ENCODE measurements at places on chromosomes 4 and X. TPM values are rescaled to one million over a fixed set of nuclear protein-coding genes. Genes with fewer than 3 reads are reported as not detected.

Gene MAGEC3
- not detected for total RNA-seq

Gene MAGEA9B
- total RNA-seq: not detected

Gene SPANXB1
- total RNA-seq: 9.8 TPM

Gene CCDC160
- 0.74 TPM for total RNA-seq

DNA sequence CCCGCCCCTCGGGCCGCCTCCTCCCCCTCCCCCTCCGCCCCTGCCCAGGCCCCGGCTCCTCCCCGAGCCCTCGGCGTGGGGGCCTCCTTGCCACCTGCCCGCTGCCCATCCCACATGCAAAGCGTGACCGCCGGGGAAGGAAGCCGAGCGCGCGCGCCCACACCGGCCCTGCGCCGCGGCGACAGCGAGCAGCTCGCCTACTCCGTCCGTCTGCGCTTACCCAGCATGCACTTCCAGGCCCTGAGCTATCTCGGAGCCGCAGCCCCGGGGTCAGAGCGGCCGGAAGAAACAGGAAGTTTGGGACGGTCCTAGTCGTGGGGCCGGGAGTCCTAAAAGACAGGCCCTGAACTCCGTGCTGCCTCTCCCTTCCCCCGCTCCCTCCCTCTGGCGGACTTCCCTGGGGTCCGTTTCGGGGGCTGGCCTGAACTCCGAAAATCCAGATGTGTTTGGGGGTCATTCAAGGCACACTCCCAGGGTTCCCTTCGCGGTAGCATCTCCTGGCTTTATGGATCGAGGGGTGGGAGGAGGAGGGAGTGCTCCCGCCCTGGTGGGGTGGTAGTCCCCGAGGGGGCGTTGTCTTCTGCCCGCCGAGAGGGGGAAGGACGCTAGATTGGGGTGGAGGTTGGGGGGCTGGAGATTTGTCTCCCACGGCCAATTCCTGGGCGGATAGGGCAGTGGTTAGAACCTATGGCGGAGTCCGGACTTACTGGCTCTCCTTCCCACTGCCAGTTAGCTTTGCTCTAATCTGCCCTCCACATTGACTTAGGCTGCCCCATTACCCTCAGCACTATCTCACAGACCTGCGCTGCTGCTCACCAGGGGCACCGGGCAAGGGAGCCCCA is 25.0 kb upstream of the BCORL1 start:
- H3K36me3 ChIP-seq: no peaks in the 10 kb centered on the region
- DNase-seq: no peak
- H3K4me1 ChIP-seq: no peaks in the 10 kb centered on the region
- no peaks in the 10 kb centered on the region for H3K27me3 ChIP-seq

GRCh38 chrX:36019125-36019524 is 99.6 kb downstream of the CFAP47 start:
- H3K4me3 ChIP-seq: no peak overlapping the region
- H3K36me3 ChIP-seq: no peaks in the 10 kb centered on the region
- H3K27ac ChIP-seq: no peak overlapping the region
- no peaks in the 10 kb centered on the region for H3K4me1 ChIP-seq
- no peak for DNase-seq

DNA sequence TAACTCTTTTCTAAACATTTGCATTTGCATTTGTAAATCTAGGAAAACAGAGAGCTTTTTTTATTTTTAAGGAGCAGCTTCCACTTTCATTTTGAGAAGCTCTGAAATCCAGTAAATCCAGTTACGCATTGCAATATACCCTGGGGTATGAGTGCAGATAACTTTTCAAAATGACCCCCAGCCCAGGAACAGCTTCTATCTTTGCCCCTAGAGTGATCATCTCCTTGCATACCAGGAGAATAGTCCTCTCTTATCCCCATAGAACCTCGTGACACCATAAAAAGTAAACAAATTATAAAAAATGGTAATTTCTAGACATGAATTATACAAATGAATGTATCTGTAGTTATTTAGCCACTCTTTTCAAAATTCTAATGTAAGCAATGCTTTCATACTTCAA is 292.2 kb upstream of the GALNT7 start:
- H3K27me3 ChIP-seq: no peaks in the 10 kb centered on the region
- no peaks in the 10 kb centered on the region for H3K4me1 ChIP-seq
- no peak overlapping the region for H3K4me3 ChIP-seq
- H3K27ac ChIP-seq: no peak overlapping the region
- H3K36me3 ChIP-seq: no peaks in the 10 kb centered on the region
- no peak for DNase-seq

DNA sequence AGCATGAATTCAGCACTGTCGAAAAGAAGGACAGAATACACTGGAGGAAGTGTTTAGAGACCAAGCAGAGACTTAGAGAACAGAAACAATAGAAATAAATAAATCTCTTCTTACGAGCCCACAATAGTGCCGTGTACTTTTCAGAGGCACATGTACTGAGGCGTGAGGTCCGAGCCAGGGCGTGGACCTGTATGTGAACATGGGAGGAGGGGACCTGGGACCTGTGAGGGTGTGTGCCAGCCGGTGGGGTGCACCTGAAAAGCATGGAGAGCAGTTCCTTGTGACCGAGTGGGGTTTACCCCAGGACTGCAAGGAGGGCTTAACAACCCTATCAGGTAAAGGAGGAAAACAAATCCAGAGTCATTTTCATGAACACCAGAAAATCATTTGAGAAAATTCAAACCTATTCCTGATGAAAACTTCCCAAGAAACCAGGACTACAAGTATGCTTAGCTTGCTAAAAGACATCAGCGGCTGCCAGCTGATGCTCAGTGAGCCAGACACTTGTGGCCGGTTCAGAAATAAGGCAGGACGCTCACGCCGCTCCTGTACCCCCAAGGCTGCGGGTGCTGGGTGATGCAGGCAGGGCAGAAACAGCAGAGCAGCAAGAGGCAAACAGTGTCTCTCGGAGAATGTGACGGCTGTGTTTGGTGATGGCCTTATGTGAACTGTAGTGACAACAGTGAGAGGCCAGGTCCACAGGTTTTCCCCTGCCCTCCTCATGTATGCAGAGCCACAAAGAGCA is 37.1 kb downstream of the NELFA start:
- no peak for DNase-seq
- no peak overlapping the region for H3K4me3 ChIP-seq
- no peak overlapping the region for H3K27ac ChIP-seq
- H3K4me1 ChIP-seq: no peaks in the 10 kb centered on the region

DNA sequence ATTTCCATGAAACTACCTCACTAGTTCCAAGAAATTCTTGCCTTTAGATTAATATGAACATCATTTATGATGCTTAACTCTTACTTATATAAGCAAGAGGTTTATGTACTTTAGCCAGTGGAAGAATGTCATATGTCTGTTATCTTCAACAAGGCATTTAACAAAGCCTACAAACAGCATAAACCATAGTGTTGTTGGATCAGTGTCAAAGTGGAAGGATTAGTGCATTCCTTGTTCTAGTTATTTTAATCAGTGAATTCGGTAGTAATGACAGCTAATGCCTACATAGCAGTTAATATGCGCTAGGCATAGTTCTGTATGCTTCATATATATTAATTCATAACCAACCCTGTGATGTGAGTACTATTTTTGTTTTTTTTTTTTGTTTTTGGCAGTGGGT is 3.1 kb downstream of the PI4K2B start:
- H3K4me1 ChIP-seq: no peaks in the 10 kb centered on the region
- H3K36me3 ChIP-seq: no peaks in the 10 kb centered on the region
- H3K27me3 ChIP-seq: no peaks in the 10 kb centered on the region
- no peak for DNase-seq

GRCh38 chr4:86035688-86036087 is 324.2 kb downstream of the MAPK10 start:
- peaks cover 5% of the 10 kb centered on the region for H3K4me1 ChIP-seq
- H3K36me3 ChIP-seq: no peaks in the 10 kb centered on the region
- no peak overlapping the region for H3K4me3 ChIP-seq
- no peaks in the 10 kb centered on the region for H3K27me3 ChIP-seq
- DNase-seq: no peak

- no peak overlapping the region for H3K4me3 ChIP-seq
- peak; percentile 5 for DNase-seq
- H3K36me3 ChIP-seq: no peaks in the 10 kb centered on the region
- no peak overlapping the region for H3K27ac ChIP-seq
- H3K4me1 ChIP-seq: no peaks in the 10 kb centered on the region
Observed at GRCh38 chr4:134544303-134544770, 342.7 kb upstream of the PABPC4L start.

DNA sequence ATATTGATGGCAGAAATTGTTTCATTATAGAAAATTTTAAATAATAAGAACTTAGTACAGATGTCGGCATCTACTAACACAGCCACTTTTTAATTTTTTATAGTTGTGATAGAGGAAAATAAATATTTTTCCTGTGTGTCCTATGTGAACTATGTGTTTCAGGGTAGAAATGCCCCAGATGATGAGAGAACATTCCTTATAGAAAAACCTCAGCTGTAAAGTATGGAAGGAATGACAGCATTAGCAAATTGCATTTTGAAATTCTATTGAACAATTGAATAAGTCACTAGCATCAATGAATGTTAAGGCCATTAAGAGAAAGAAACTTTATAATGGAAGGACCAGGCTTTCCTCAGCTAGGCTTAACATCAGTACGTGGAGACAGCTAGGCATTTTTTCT is 149.2 kb downstream of the CFAP299 start:
- H3K36me3 ChIP-seq: no peaks in the 10 kb centered on the region
- no peaks in the 10 kb centered on the region for H3K27me3 ChIP-seq
- no peaks in the 10 kb centered on the region for H3K4me1 ChIP-seq
- no peak overlapping the region for H3K4me3 ChIP-seq

- H3K36me3 ChIP-seq: no peaks in the 10 kb centered on the region
- no peaks in the 10 kb centered on the region for H3K27me3 ChIP-seq
- H3K4me3 ChIP-seq: no peak overlapping the region
- no peaks in the 10 kb centered on the region for H3K4me1 ChIP-seq
Observed at GRCh38 chrX:149363965-149364364, 141.1 kb downstream of the IDS start.

Data from prostate gland (tissue), 2 donors.